ENCODE measurements at places on chromosomes 5 and 9. TPM values are rescaled to one million over a fixed set of nuclear protein-coding genes. Genes with fewer than 3 reads are reported as not detected.

Gene FBP2
- not detected for polyA plus RNA-seq

Gene GPR150
- polyA plus RNA-seq, result not detected

Gene AQP7
- polyA plus RNA-seq, result 24.5 TPM

Gene CCDC192
- 0.76 TPM for polyA plus RNA-seq

Gene NPR3
- 30.0 TPM for polyA plus RNA-seq

Gene IL11RA
- polyA plus RNA-seq, result 138 TPM

Gene RAD50
- polyA plus RNA-seq, result 55.2 TPM
